Epithelial cell of esophagus (primary cell): ENCODE measurements at places on chromosomes 12 and 14.
A peak's percentile ranks its signal among the peaks of the same experiment; 100 is the strongest.

- no peak for DNase-seq
Observed at GRCh38 chr14:52067873-52068614, 815 bp downstream of the NID2 start.

DNA sequence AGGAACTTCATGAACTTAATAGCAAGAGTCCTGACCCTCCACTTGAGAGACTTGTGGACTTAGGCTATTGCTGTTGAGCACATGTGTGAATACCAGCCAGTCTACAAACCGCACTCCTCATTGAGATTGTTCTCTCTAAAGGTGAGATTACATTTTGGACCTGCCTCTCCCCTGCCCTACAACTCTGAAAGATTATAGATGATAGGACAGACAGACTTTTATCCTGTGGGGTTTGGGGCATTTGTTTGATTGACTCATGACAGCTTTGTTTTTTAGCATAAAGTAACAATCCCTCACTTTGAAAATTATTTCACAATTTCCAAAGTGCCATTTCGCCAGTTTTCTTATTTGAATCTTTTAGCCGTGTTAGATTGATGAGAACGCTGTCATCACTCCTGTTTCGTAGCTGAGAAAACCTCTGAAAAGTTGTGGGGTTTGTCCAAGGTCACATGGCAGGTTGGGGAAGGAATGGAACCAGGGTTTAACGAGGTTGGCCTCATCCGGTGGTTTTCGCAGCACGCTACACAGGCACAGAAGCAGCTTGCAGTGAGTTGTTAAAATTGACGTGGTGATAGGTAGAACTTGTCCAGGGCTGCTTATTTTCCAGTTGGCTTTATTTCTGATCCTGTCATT lies 836 bp downstream of the EVL start:
- DNase-seq, result no peak

DNA sequence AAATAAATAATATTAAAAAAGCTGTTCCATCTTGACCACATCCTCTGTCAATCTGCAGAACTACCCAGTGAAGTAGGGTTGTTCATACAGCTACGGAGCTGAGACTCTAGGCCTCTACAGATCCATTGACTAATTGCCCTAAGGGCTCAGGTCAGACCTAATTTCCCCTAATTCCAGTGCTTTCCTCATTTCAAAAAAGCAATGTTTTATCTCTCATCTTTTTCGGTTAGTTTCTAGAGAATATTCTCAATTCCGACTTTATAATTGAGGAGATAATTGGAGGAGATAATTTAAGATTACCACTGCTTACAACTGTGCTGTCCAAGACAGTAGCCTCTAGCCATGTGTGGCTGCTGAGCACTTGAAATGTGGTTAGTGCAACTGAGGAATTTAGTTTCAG lies 167.1 kb downstream of the KIF21A start:
- peak; percentile 7 for DNase-seq

DNA sequence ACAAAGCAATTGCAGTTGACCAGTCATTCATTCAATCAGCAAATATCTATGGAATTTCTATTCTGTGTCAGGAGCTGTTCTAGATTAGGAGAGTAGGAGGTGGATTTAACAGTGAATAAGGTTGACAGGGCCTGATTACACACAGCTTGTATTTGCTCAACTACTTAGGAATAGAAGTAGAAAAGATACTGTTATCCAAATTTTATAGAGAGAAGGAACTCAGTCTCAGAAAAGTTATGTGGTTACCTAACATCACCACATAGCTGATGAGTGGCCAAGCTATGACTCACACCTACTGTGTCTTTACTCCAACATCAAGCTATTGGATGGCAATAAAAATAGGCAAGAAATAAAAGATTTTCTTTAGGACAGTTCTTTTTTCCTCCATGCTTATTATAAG lies 374.8 kb downstream of the RMST start:
- peak; percentile 56 for DNase-seq
